ENCODE measurements at places on chromosomes 11 and 22. TPM values are rescaled to one million over a fixed set of nuclear protein-coding genes. Genes with fewer than 3 reads are reported as not detected.

RAB38 gene
- total RNA-seq = not detected

GRCh38 chr11:8512547-8512946 lies 81.5 kb downstream of the STK33 start:
- H3K4me3 ChIP-seq = no peak overlapping the region
- DNase-seq = no peak
- H3K4me1 ChIP-seq = no peaks in the 10 kb centered on the region
- H3K27ac ChIP-seq = no peak overlapping the region

GRCh38 chr22:48588878-48589450 lies 1238.7 kb downstream of the BRD1 start:
- DNase-seq = no peak
- no peaks in the 10 kb centered on the region for H3K27me3 ChIP-seq
- no peak overlapping the region for H3K4me3 ChIP-seq
- H3K27ac ChIP-seq = no peak overlapping the region
- H3K4me1 ChIP-seq = no peaks in the 10 kb centered on the region
- no peaks in the 10 kb centered on the region for H3K36me3 ChIP-seq

PLEKHA7 gene
- 2.2 TPM for total RNA-seq

IGSF9B gene
- total RNA-seq = 0.07 TPM

GRCh38 chr11:96161307-96162089 lies 181.5 kb downstream of the MAML2 start:
- no peak overlapping the region for H3K27ac ChIP-seq
- H3K36me3 ChIP-seq = no peaks in the 10 kb centered on the region
- no peak for DNase-seq
- H3K4me1 ChIP-seq = peaks cover 21% of the 10 kb centered on the region

SMIM35 gene
- not detected for total RNA-seq

Measured in gastrocnemius medialis (tissue), 4 donors.